ENCODE measurements at places on chromosomes 6 and 20.

DNA sequence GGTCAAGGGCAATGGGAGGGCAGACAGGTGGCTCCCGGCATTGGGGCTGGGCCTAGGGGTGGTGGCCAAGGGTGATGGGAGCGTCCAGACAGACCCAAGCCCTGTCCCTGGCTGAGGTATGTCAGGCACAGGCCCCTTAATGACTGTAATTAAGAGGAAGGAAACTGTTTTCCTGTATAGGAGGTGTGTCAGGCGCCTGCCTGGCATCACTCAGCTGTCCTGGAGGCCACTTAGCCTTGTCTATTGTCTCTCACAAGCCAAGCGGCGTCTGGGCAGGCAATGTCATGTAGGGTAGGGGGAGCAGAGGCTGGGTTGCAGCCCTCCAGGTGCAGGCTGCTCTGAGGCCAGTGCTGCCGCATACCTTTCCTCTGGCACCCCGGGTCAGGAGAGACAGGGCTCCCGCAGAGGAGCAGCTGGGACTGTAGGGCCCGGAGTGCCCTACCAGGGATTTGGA, 3.9 kb upstream of the FAM83C start:
- DNase-seq = no peak

- no peak for DNase-seq
Observed at GRCh38 chr6:128487746-128488145, 32.7 kb downstream of the PTPRK start.

GRCh38 chr20:18138266-18138582, 561 bp downstream of the KAT14 start:
- no peak for DNase-seq

DNA sequence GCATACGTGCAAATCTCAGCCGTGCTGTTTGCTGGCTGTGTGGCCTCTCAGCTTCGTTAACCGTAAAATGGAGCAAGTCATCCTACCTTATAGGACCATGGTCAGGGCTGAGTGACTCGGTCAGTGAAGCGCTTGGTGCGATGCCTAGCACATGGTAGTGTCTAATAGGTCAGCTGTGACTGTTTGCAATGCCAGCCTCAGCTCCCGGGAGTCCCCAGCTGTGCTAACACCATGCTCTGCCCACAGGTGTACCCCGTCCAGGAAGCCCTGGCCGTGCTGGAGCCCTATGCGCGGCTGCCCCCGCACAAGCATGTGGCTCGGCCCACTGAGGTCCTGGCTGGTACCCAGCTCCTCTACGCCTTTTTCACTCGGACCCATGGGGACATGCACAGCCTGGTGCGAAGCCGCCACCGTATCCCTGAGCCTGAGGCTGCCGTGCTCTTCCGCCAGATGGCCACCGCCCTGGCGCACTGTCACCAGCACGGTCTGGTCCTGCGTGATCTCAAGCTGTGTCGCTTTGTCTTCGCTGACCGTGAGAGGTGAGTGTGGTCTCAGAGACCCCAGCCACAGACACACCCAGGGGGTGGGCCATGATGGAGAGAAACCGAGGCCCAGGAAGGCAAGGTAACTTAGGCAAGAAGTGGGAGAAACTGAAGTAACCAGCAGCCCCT, 10.6 kb downstream of the TRIB3 start:
- DNase-seq = no peak

DNA sequence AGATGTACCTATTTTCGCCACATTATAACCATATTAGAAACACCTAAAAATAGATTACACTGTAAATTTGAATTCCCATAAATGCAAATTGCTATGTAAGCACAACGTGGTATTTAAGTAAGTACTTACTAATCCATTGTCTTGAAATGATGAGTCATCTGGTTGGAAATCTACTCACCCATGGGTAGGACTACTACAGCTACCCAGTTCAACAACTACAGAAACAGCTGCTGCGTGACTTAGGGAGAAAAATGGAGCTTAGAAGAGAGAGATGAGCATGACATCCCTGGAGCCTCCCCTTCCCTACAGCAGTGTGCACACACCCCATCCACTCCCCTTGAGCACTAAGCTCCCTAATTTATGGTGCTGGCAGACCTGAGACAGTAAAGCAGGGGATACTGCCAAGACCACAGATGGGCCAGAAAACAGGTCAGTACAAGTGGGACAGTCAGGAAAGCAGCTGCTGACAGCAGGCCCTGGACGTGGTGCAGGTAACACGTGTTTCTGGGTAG, 26.9 kb downstream of the RRAGD start:
- no peak for DNase-seq

DNA sequence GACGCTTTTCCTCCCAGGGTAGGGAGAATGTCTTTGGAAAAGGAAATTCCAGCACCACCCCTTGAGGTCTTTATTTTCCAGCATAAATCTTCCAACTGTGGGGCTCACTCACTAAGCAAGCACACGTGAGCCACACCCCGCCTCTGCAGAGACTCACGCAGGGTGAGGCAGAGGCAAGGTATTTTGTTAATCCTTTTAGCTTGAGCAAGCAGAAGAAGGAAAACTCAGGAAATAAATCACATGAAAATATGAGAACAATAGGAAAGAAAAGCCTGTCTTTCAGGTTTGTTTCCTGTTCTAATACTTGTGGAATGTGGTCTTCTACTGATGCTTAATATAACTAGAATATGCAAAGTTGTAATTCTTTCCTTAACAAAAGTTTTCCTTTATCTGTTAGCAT, 4.1 kb upstream of the PHACTR2 start:
- DNase-seq = no peak

DNA sequence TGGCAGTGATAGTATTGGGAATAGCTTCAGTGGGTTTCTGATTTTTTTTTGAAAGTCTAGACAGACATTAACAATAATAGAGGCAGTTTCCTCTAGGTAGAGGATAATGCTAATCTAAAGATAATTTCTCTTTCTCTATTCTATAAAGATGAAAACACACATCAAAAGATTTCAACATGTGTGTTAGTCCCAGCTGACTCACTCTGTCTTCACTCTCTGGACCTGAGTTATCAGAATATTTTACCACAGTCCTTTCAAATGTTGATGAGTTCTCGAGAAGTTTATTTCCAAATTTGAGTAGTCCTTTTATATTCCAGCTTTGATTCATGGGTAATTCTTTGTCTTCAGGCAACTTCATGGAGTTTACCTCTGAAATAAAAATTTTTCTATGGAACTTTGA, 17.1 kb downstream of the RPRD1B start:
- no peak for DNase-seq

GRCh38 chr6:33552252-33552651, 27.8 kb downstream of the BAK1 start:
- no peak for DNase-seq

GRCh38 chr20:5171790-5172164, 45.0 kb downstream of the CDS2 start:
- DNase-seq = no peak

GRCh38 chr20:61957961-61958715, 107.5 kb downstream of the TAF4 start:
- DNase-seq = no peak

DNA sequence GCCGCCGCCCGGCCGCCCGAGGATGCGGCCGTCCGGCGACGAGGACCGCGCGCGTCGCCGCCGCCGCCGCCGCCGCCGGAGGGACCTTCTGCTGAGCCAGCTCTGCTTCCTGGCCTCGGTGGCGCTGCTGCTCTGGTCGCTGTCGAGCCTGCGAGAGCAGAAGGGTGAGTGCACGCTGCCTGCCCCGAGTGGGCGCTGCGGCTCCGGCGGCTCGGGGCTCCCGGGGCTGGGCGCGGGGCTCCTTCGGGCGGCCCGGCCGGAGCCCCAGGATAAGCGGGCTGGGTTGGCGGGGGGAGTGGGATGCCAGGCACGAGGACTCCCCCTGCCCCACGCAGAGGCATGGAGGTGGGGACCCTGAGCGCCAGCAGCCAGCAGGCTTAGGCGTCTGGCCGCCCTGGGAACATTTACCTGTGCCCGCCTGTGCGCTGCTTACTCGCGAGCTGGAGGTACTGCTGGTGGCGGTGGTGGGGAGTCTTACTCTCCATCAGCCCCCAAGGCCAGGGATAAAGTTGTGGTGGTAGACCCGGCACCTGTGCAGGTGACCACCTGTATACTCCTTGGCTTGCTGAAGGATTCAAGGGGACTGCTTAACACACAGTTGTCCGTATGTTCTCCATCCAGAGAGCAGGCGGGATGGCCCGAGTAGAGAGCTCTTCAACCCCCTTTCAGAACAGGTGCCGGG, 520 bp downstream of the SLC24A3 start:
- DNase-seq = no peak

DNA sequence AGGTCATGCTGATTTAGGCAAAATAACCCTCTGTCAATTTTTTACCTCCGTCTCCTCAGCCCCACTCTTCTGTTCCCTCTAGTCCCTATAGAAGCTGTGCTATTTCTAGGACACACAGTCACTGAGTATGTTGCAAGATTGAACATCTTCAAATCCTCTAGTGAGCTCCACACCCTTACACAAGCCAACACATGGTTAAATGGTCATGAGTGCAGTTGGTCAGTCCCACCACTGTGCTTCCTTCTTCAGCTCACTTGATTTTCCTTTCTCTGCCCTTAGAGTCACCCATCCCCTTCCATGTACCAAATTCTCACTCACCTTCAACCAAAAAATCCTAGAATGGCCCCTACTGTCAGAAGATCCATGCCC, 48.2 kb upstream of the F13A1 start:
- no peak for DNase-seq

DNA sequence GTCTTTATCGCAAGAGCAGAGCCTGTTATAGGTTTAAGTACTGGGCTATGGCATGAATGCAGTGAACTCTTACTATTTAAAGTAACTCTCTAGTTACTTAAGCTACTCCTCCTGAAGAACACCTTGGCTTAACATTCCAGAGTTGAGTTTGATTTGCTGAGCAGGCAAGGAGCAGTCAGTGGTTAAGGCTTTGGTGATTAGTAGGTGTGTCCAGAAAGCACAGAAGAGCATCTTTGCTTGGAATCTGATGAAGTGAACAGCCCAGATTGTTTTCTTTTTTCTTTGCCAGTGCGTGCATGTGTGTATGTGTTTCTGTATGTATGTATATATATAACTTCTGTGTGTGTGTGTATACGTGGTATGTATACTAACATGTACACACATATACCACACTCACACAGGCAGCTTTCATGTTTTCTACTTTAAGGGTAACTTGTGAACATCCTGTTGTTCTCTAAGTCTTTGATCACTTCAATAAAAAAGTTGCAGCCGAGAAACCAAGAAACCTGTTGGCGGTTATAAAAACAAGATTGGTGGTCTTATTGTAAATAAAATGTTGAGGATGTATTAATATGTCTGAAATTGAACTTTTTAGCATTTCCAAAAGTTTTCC, 56.2 kb upstream of the TULP4 start:
- DNase-seq = no peak

GRCh38 chr6:26611599-26611998, 14.8 kb downstream of the ABT1 start:
- no peak for DNase-seq

DNA sequence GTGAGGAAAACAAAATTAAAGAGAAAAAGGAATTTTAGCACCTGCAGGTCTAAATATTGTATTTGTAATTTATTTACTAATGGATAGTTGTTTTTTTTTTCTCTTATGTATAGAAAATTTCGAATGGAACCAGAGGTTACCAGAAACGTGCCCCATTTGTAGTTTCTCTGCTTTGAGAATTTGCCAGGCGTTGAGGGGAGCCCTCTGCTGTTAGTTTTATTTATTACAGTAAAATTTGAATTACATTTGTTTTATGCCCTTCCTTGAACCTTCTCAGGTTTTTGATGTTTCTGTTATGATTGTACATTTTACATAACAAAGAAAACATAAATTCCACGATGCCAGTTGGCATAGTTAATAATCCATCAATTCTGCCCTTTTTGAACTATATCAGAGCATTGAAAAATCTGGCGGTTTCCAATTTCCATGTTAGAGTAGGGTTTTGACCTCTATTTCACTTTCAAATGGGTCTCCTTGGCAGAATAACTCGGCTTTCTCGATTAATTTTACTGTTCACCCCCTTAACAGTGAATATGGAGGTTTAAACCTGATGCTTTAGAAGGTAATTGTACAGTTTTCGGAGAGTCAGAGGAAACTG, 35.1 kb upstream of the RFPL4B start:
- no peak for DNase-seq

DNA sequence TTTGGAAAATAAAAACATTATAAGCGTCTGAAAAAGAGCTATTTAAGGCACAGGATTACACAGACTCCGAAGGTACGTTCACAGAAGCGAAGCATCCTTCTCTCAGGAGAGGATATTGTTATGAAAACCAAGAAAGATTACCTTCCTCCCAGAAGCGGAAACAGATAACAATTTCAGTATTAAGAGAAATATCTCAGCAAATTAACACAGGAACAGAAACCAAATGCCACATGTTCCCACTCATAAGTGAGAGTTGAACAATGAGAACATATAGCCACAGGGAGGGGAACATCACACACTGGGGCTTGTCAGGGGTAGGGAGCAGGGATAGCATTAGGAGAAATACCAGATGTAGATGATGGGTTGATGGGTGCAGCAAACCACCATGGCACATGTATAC, 109.7 kb downstream of the CDK19 start:
- DNase-seq = no peak

DNA sequence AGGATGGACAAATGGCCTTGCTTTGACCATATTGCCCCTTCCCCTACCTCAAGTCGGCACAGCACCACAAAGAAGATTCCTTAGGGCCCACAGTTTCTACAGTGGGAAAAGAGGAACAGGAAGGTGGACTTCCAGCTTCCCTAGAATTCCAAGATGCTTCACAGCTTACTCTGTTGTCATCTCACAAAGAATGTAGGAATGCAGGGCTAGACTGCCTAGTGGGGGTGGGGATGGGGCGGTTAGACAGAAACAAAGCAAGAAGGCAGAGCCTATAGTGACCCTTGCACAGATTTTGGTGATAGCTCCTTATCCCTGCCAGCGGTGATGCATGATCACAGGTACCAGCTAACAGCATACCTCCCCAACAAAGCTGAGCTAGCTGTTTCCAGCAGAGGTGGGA, 607.6 kb upstream of the MAN1A1 start:
- DNase-seq = no peak

DNA sequence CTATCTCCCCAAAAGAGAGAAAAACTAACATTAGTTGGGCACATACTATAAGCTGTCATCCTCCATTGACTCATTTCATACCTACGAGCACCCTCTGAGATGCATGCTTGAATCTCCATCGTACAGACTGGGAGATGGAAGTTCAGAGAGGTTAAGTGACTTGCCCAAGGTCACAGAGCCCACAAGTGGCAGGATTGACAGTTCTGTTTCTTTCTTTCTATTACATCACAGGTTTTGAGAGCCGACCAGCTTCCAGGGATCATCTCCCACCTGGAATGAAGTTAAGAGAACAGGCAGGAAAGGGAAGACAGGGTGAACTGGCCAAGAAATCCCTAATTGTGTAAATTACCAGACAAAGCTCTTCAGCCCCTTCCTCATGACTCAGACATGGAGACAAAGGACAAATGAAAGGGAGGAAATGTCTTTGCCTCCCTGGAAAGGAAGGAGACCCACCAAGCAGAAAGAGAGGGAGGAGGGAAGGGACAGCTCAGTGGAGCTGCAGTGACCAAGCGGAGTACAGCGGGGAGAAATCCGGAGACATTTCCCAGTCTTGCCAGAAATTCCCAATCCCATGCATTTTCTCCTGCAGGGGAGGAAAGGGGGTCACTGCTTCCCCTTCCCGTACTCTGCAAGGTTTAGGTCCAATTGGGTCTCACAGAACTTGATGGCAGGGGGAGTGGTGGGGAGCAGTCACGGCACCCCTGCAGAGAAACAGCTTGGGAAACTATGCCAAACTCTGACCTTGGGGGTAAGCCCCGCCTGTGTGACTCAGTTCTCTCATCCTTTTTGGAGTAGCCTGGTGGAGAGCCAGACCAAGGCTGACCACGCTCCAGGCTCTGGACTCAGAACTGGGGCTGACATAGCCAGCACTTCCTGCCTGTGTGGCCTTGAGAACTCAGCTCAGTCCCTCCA, 154.3 kb downstream of the ANKRD60 start:
- DNase-seq = no peak

Measured in T-helper 9 cell (primary cell).